ENCODE measurements at places on chromosomes 7 and 10.

DNA sequence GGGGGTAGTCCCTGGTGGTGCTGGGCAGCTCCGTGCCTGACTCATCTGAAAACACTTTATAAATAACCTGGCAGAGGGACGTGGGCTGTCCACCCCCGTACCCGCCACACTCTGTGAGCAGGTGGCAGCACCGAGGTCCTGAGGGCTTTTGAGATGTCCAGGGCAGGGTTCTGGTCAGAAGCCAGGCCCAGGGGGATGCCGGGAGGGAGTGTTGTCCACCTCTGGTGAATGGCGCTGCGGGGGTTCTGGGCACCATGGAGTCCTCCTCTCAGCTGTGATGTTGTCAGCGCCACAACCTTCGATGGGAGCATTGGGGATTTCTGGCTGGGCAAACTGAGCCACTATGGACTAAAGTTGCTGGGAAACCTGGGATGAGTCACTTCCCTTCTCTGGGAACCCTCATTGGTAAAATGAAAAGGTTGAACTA is 27.4 kb upstream of the GOLGA7B start:
- H3K36me3 ChIP-seq = no peaks in the 10 kb centered on the region
- H3K4me3 ChIP-seq = no peak overlapping the region
- DNase-seq = no peak

DNA sequence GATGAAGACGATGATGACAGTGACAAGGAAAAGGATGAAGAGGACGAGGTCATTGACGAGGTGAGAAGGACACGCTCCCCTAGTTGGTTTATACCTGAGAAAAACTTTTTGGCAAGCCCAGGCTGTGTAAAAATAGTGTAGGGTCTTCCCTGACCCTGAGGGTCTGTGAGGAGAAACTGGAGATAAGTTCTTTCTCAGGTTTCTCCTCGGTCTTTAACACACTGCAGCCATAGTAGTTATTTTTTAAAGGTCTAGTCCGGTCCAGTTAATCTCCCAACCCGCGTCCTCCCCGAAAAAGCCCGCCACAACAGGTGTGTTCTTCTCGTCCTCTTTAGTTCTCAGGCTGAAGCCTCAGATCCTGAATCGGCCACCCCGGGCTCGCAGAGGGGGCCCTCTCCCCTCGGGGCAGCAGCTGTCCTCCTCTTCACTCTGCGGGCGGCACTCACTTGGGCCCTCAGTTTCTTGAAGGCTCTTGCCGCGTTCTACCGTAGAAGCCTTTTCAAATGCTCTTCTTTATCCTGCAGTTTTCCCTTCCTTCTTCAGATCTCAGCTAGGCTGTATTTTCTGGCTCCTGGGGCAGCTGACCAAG is 411 bp downstream of the BCCIP start:
- DNase-seq = no peak
- H3K27me3 ChIP-seq = no peaks in the 10 kb centered on the region
- peaks cover 22% of the 10 kb centered on the region for H3K36me3 ChIP-seq
- peak overlapping the region; percentile 72 for H3K27ac ChIP-seq
- peaks cover 20% of the 10 kb centered on the region for H3K4me1 ChIP-seq

DNA sequence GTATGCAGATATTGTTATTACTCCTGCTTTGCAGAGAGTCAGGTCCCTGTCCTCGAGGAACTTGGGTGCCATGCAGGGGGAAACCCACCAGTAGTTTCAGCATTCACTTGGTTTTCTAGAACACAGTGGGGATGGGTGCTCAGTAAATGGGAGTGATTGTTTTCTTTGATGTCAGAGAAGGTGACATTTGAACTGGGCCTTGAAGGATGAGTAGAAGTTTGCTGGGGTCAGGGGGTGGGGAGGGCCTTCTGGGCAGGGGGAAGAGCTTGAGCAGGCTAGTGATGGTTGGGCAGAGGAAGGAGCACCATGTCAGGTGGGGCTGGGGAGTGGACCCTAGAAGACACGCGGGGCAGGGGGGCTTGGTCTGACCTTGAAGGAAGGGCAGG is 5.9 kb downstream of the ADAMTS14 start:
- H3K27me3 ChIP-seq = no peaks in the 10 kb centered on the region
- H3K4me3 ChIP-seq = no peak overlapping the region
- no peaks in the 10 kb centered on the region for H3K36me3 ChIP-seq
- DNase-seq = no peak
- no peak overlapping the region for H3K27ac ChIP-seq

DNA sequence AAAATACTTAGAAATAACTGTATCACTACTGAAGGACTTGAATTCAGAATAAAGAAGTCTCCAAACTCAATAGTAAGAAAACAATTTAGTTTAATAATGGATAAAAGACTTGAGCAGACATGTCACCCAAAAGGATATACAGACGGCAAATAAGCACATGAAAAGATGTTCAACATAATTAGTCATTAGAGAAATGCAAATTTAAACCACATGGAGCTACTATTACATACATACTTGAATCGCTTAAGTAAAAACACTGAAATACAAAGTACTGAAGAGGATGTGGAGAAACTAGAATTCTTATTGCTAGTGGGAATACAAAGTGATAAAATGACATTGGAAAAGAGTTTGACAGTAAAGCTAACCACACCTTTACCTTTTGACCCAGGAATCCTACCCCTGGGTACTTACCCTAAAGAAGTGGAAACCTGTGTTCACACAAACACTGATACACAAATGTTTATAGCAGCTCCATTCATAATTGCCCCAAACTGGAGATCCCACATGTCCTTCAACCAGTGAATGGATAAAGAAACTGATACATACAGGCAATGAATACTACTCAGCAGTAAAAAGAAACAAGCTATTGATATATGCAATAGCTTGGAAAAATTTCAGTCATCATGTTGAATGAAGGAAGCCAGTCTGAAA is 54.3 kb upstream of the NFKB2 start:
- no peak overlapping the region for H3K27ac ChIP-seq
- no peak overlapping the region for H3K4me3 ChIP-seq
- H3K4me1 ChIP-seq = peaks cover 10% of the 10 kb centered on the region
- H3K27me3 ChIP-seq = no peaks in the 10 kb centered on the region
- H3K36me3 ChIP-seq = peaks cover 9% of the 10 kb centered on the region

DNA sequence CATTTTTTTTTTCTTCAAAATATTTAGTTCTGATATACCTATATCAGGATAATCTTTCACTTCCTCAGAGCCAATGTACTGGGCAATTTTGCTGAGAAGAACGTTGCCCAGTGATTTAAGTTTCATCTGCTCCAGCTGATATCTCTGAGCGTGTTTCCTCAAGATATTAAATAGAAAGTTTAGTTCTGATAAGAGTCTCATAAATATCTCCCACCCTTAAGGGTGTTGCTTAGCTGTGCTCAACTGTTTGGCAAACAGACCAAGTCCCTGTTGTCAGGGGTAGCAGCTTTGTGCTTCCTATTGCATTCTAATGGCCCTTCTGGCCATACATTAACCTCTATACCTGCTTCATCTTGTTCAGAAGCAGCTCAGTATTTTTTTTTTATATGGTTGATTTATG is 84.7 kb upstream of the GPR141 start:
- no peak overlapping the region for H3K27ac ChIP-seq
- no peaks in the 10 kb centered on the region for H3K27me3 ChIP-seq
- no peak overlapping the region for H3K4me3 ChIP-seq
- no peaks in the 10 kb centered on the region for H3K36me3 ChIP-seq
- DNase-seq = no peak

DNA sequence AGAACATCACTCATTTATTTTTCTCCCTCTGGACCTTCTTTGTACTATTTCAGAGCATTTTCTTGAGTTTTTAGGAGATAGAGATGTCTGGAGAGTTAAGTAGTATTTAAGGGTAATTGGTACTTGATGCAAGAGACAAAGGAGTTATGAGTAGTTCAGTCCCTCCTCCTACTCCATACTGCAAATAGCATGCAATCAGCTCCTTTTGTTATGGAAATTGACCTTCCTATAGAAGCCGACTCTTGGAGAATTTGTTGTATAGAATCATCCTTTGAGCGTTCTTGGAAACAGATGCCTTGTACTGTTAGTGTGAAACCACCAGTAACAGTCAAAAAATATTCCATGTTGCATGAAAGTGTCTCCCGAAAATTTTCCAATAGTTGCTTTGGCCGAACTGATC is 428.2 kb upstream of the GALNT17 start:
- no peak overlapping the region for H3K27ac ChIP-seq
- no peak overlapping the region for H3K4me3 ChIP-seq
- H3K36me3 ChIP-seq = no peaks in the 10 kb centered on the region
- H3K4me1 ChIP-seq = no peaks in the 10 kb centered on the region
- DNase-seq = no peak

GRCh38 chr7:113875224-113875623 is 43.6 kb downstream of the PPP1R3A start:
- H3K4me3 ChIP-seq = no peak overlapping the region
- H3K4me1 ChIP-seq = no peaks in the 10 kb centered on the region
- no peak overlapping the region for H3K27ac ChIP-seq
- DNase-seq = no peak
- H3K36me3 ChIP-seq = no peaks in the 10 kb centered on the region
- H3K27me3 ChIP-seq = no peaks in the 10 kb centered on the region

GRCh38 chr10:28094121-28094520 is 95.2 kb upstream of the ODAD2 start:
- no peaks in the 10 kb centered on the region for H3K27me3 ChIP-seq
- peak overlapping the region; percentile 96 for H3K27ac ChIP-seq
- DNase-seq = no peak
- H3K36me3 ChIP-seq = no peaks in the 10 kb centered on the region
- H3K4me1 ChIP-seq = peaks cover 91% of the 10 kb centered on the region
- no peak overlapping the region for H3K4me3 ChIP-seq

- H3K27me3 ChIP-seq = no peaks in the 10 kb centered on the region
- H3K36me3 ChIP-seq = no peaks in the 10 kb centered on the region
- H3K4me1 ChIP-seq = no peaks in the 10 kb centered on the region
- DNase-seq = no peak
- no peak overlapping the region for H3K27ac ChIP-seq
Measured at GRCh38 chr7:36638140-36638539, 86.2 kb downstream of the AOAH start.

GRCh38 chr7:74454021-74454924 is 567 bp downstream of the GTF2IRD1 start:
- DNase-seq = no peak
- H3K4me3 ChIP-seq = peak overlapping the region; percentile 66
- H3K4me1 ChIP-seq = peaks cover 44% of the 10 kb centered on the region
- no peaks in the 10 kb centered on the region for H3K27me3 ChIP-seq
- peak overlapping the region; percentile 60 for H3K27ac ChIP-seq

DNA sequence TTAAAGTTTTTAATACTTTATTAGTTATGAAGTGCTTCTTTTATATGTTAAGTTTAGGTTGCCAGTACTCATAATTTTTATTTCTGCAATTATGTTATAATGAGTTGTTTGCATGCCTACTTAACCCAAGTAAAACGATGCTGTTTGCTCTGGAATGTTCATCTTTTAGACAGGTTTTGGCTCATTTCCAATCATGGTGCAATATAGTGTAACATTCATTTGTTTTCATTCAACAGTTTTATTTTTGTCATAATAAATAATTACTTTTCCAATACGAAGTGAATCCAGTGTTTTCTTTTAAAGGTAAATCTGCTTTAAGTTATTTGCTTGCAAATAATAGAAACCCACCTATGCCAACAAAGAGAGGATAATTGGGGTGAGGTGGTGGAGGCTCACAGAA is 22.1 kb downstream of the ARL5B start:
- no peak overlapping the region for H3K4me3 ChIP-seq
- no peaks in the 10 kb centered on the region for H3K36me3 ChIP-seq
- H3K27me3 ChIP-seq = no peaks in the 10 kb centered on the region
- H3K27ac ChIP-seq = peak overlapping the region; percentile 55
- DNase-seq = no peak

GRCh38 chr10:30422981-30423654 is 10.9 kb upstream of the MAP3K8 start:
- no peaks in the 10 kb centered on the region for H3K27me3 ChIP-seq
- no peaks in the 10 kb centered on the region for H3K36me3 ChIP-seq
- H3K4me1 ChIP-seq = peaks cover 16% of the 10 kb centered on the region

All from HCT116 (cell line).